HT1080 (cell line): ENCODE measurements at places on chromosomes 7 and 10.

- DNase-seq: no peak
These were observed 66.7 kb upstream of the FAM20C start for GRCh38 chr7:125661-126060.

GRCh38 chr10:71401056-71401455 is 4.3 kb downstream of the CDH23 start:
- no peak for DNase-seq

- DNase-seq: peak; percentile 56
These were observed 7.2 kb downstream of the NFE2L3 start for GRCh38 chr7:26159243-26159642.

- DNase-seq: no peak
These were observed 36.7 kb upstream of the SLC35B4 start for GRCh38 chr7:134353411-134353810.
